ENCODE measurements at places on chromosomes 2 and 18.
A peak's percentile ranks its signal among the peaks of the same experiment; 100 is the strongest.

- peak; percentile 79 for DNase-seq
Measured at GRCh38 chr2:46954951-46955571, 39.5 kb upstream of the MCFD2 start.

- DNase-seq: peak; percentile 33
Measured at GRCh38 chr18:72460210-72460680, 83.9 kb downstream of the CBLN2 start.

GRCh38 chr2:12479065-12479601 lies 237.6 kb upstream of the TRIB2 start:
- no peak for DNase-seq

GRCh38 chr2:175525975-175526374 lies 344.5 kb upstream of the ATP5MC3 start:
- no peak for DNase-seq

GRCh38 chr18:10304853-10305252 lies 149.6 kb upstream of the APCDD1 start:
- DNase-seq: peak; percentile 71

- no peak for DNase-seq
Measured at GRCh38 chr2:219995991-219996765, 368.7 kb downstream of the SLC4A3 start.

DNA sequence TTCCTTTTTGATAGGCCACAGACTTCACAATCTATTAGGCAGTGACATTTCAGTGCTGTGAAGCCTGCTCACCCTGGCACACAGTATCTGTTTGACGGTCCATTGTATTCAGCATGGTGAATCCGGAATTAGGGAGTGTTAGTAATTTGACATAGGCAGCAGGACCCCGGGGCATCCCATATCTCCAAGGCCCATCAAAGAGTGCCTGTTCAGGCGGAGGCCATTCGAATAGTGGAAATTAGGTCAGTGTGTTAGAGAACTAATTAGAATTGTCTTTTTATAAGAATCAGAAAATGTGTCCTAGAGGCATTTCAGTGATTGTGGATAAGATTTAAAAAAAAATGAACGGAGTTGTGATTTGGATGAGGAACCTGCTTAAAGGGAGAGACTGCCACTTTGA lies 818.8 kb upstream of the SOX11 start:
- no peak for DNase-seq

GRCh38 chr2:178324077-178324476 lies 126.9 kb downstream of the PRKRA start:
- DNase-seq: no peak

DNA sequence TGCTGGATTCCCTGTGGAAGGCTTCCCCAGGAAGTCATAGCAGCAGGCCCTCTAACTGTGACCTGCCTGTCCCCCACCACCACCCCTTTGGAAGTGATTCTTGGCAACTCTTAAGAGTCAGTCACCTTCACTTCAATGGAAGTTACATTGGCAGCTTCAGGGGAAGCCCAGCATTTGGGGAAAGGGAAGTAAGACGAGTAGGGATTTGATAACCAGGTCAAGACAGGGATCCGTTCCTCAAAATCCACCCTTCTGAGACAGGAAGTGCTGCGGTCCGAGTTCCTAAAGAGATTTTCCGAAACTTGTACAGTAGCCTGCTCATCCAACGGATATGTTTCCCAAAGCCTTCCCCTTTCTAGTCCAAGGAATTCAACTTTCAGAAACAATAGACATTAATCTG lies 54.2 kb downstream of the MRPL35 start:
- DNase-seq: no peak

GRCh38 chr2:31654241-31654640 lies 73.5 kb upstream of the SRD5A2 start:
- DNase-seq: no peak

DNA sequence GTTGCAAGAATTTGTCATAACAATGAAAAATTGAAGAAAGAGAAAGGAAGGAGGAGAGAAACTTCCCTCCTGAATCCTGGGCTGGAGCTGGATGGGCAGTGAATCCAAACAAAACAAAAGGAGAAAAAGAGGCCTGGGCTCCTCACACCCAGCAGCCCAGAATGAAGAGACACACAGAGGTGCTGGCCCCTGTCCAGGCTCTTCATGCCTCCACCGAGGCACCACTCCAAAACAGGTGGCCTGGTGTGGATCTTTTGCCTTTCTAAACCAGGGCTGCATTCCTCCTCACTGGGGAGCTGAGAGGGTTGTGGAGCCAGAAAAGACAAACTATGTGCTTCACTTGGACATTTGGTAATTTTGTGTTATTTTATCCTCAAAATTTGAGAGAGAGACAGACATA lies 76.0 kb downstream of the FAM124B start:
- no peak for DNase-seq

DNA sequence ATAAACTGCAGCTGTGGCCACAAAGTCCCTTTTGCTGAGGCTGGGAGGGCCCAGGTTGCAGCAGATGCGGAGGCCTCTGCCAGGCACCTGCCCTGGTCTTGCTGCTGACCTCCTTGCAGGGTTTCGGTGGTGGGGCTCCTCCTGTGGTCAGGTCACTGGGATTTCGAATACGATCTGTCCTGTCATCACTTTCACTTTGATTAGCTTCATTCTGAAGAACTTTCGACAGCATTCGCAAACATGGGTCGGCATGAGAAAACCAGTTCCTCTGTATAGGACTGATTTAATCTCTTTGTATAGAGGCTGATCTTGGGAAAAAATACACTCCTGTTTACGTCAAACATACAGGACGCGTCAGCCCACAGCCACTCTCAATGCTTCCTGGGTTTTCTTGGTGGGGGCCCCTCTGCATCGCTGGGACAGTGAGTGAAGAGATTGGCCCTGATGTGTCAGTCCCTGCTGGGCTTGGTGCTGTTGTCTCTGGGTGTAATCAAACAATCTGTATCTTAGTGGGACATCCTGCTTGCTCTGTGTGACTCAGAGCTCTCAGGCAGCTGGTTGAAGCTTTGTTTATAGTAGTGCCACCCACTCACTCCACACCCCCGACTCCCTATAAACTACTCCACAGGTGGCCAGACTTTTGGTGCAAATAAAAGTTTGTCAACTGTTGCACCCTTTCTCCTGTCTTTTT lies 209.4 kb upstream of the CXCR4 start:
- DNase-seq: no peak

- DNase-seq: no peak
Measured at GRCh38 chr2:170723446-170723958, 8.4 kb downstream of the SP5 start.

All from astrocyte of the cerebellum (primary cell).